D341Med (cell line): ENCODE measurements at places on chromosomes 6 and 20.

DNA sequence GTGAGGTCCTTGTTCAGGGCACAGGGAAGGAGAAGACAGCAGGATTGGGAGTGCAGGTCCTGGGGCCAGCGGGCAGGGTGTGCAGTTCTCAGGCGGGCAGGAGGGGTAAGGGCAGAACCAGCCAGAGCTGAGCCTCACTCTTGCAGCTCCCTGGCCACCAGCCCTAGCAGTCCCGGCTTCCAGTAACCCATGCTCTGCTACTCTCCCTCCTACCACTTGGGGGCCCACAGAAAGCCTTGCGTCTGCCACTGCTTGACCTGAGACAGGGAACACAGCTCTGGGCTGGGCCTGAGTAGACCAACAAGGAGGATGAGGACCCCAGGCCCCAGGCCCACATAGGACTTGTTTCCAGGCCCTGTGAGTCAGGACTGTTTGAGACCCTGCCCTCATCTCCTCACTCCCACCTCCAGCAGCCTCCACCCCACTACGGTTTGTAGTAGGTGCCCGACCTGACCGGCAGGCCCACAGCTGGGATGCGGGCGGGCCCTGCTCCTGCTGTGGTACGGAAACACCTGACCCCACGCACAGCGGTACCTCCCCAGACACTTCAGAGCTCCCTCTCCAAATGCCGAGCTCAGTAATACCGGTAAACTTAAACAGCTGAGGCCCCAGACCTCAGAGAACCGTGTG lies 39.2 kb downstream of the KCNK5 start:
- peak; percentile 54 for DNase-seq

- DNase-seq: no peak
Measured at GRCh38 chr6:44373051-44373450, 14.5 kb upstream of the CDC5L start.

GRCh38 chr6:36912586-36912985 lies 26.8 kb downstream of the C6orf89 start:
- DNase-seq: no peak

- DNase-seq: no peak
Measured at GRCh38 chr6:110566346-110567125, 90.1 kb upstream of the SLC22A16 start.

DNA sequence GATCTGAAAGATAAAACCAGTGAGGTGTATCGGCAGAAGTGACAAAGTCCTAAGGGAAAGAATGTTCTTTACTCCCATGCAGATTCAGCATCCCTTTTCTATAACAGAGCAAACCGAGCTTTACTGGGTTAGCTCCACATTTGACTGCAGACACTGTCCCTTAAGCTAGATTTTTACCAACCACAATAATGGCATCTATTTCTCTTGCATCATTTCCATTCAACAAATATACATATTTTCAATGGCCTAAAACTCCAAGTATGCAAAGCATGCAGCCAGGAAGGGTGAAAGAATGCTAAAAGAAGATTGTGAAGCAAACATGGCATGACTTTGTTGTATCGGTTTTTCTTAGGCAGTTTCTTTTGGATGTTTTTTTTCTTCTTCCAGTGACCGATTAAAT lies 255.4 kb downstream of the OGFRL1 start:
- DNase-seq: no peak

GRCh38 chr6:3108746-3109414 lies 9.6 kb upstream of the BPHL start:
- no peak for DNase-seq

GRCh38 chr6:3329393-3330051 lies 70.8 kb downstream of the PSMG4 start:
- DNase-seq: no peak

DNA sequence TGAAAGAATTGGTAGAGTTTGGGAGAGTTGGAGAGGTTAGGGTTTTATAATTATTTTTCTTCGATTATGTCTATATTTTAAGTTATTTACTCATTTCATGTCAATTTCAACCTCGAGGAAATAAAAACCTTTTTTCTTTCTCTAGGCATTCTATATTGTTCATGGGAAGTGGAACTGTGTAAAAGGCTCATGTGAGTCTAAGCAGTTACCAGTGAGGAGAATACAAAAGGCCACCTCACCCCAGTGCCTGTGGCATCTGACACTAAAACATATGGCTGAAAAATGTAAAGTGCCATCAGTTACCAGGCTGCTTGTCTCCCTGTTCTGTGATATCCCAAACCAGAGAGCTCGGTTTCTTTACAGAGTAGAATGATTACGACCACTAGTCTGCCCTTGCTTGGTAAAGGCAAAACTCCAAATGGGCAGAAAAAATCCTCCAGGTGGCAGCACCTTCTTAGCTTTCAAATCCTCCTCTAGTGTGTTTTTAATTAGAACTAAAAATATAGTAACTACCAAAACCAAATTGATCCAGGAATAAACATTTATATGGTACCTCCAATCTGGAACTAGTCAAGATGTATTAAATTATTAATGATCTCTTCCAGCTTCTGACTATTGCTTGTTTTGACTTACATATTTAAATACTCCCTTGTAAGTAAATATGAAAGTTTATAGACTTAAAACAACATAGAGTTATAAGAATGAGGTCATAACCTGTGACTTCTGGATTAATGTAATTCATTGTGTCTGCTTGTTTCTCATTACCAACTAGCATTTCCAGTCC lies 122.6 kb upstream of the MCHR2 start:
- peak; percentile 60 for DNase-seq

- no peak for DNase-seq
Measured at GRCh38 chr6:136307351-136307750, 17.7 kb upstream of the BCLAF1 start.
